Type B pancreatic cell (in vitro differentiated cells): ENCODE measurements at places on chromosomes 5 and 9.

GRCh38 chr5:109652096-109652495 is 37.6 kb upstream of the MAN2A1 start:
- no peak for DNase-seq

DNA sequence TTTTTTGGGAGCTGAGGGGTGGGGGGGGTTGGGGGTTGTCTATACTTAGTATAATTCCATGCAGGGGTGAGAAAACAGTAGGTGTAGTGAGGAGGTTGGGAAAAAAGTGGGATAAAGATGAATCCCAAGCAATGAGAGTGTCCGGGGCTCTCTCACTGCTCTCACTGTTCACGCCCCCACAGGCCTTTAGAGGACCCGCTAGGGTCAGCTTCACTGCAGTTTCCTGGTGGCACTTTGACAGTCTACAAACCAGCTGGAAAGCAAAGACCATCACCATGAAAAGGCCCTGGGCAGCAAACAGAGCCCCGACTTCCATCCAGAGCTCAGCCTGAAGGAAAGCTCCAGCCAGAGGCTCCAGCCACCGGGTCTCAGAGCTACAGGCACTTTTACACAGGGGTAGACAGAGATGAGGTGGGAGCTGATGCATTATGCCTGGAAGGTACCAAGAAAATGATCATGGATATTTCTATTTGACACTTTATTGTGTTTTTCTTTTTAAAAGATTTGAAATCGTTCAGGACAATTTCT is 355.1 kb downstream of the ADAMTS6 start:
- DNase-seq, result no peak

GRCh38 chr5:61363401-61364114 is 31.5 kb downstream of the ZSWIM6 start:
- no peak for DNase-seq

GRCh38 chr9:129712634-129713401 is 40.0 kb downstream of the PTGES start:
- no peak for DNase-seq

DNA sequence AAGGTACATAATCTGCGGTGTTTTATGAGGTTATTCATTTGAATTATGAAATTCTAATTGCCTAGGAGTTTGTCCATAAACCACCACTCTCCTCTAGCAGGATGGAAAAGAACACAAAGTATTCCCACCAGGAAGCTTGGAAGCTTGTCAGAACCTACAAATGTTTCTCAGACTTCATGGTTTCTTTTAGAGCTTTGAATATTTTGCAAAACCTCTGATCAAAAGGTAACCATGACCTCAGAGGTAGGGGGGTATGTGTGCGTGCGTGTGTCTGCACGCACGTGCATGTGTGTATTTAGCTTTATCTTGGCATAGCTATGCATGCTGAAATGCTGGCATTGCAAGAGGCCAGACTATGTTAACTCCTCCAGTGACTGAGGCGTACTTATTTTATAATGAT is 847.0 kb downstream of the TLE1 start:
- DNase-seq, result no peak

DNA sequence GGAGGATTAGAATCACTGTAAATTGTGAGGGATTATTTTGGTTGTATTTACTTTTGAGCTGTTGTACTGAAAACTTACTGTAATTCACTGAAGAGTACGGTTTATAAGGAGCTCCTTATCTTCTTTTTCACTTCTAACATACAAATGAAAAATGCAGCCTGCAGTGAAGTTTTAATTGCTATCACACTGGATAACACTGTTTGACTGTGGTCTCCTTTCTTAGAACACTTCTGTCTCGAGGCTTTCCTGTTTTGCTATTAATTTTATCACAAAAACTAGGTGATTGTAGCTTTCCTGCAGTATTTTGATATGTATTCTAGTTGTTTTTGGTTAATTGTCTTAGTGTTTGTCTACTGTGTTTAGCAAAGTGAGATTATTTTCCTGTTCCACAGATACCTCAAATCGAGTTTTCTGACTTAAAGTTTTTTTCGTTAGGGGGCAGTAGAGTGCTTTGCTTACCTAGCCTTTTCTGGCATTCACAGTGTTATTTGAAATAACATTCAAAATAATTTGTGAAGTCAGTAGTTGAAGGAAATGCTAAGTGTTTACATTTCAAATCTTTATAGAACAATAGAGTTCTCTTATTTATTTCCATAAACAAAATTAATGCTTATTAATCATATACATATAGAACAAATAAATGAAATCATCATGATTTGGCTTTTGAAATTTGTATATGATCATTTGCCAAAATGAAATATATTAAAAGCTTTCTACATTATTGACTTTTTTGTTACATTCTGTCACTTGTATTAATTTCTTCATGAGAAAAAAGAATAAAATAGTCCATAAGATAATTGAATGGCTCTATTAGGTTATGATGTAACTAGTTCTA is 52.9 kb downstream of the COMMD10 start:
- DNase-seq, result no peak
